ENCODE measurements at places on chromosomes 5 and 9.

DNA sequence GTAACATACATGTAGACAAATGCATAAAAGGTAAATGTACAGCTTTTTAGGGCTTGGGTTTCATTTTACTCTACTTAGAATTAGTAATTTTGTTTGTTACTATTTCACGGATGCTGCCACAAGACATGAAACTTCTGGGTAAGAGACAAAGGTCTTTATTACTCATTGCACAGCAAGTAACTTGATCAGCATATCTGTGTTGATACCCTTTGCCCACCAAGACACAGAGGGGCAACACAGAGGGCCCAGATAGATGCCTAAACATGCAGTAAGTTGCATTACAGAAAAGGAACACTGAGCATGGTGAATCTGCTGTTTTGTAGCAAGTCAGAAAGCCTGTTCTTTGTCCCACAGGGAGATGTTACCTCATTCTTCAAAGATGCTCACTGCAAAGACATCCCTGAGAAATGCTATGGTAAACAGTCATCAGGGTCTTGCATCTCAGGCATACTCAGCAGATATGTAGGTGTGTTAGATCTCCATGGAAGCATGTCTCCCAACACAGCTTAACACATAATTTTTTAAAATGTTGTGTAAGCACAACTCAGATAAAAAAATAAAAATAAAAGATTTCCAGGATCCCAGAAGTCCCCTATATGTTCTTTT lies 10.3 kb downstream of the ITGA2 start:
- DNase-seq = no peak

- DNase-seq = no peak
These were observed 78.9 kb downstream of the CFAP95 start for GRCh38 chr9:69899491-69899890.

GRCh38 chr5:94480486-94480885 lies 137.9 kb downstream of the KIAA0825 start:
- DNase-seq = no peak

GRCh38 chr5:144205141-144205551 lies 34.5 kb downstream of the KCTD16 start:
- no peak for DNase-seq

GRCh38 chr9:129803676-129804060 lies 684 bp downstream of the TOR1B start:
- no peak for DNase-seq

DNA sequence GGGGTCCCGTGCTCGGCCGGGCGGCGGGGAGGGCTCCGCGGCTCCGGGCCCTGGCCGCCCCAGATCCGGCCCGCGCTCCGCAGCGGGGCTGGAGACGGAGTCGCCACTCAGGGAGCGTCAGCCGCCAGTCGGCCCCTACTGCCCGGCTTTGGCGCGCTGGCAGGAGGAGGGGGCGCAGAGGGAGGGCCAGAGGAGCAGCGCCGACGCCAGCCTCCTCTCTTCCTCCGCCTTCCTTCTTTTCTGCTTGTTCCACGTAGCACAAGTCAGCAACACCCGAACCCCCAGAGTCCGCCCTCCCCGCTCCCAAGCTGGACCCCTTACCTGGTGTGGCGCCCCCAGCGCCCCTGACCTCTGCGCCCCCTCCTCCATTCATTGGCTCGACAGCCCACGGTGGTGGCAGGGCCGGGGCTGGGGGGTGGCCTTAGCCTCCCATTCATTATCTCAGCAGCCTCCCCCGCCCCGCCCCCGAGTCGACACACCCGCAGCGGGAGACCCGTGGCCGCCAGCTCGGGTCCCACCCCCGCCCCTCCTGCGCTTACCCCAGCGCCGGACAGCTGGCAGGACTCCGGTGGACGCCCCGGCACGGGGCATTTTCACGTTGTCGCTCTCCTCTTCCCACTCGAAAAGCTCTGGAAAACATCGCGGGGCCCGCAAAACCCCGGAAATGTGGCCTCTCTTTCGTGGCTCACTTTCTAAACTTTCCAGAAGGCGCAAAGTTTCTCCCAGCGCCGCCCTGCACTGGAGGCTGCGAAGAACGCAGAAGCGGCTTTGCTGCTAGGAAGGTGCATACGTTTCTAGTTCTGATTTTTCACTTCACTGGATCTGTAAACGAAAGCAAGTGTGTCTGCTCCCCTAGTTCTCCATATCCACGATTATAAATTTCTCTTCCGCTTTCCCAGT lies at the start of gene LPAR1:
Gene LPAR1 (minus strand): TSS at position 140 of the 900 bp plus-strand sequence. CDS start 66,353 bp downstream, outside the sequence.
- no peak for DNase-seq

DNA sequence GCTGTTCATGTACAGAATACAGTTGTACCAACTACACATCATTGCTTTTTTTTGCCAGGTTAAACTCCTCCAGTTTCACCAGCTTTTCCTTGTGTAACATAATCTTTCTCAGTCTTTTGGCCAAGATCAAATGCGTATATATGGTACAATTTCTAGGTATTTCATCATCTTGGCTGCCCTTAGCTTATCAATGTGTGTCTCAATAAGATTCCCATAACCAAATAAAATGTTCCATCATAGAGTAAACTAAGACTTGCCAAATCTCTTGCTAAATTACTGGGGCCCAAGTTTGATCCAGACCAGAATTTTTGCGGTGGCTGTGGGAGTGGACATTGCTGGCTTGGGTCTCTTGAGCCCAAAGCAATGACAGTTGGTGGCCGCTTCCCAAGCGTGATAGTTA lies 24.3 kb upstream of the ERBIN start:
- no peak for DNase-seq

- no peak for DNase-seq
These were observed 4.0 kb downstream of the TUT7 start for GRCh38 chr9:86350006-86350760.
